AG10803 (cell line): ENCODE measurements at places on chromosomes 13 and 19.

GRCh38 chr19:5680437-5681368 lies at the start of the genes HSD11B1L and MICOS13:
TSS of gene HSD11B1L (plus strand) at chr19:5681027. CDS start at chr19:5684833, 3,806 bp downstream.
TSS of gene MICOS13 (minus strand) at chr19:5680516. CDS start at chr19:5680486, 30 bp downstream.
- DNase-seq = peak; percentile 99

- DNase-seq = no peak
Observed at GRCh38 chr19:447816-448560, 12.8 kb downstream of the SHC2 start.

GRCh38 chr13:110308656-110309359 lies 1.7 kb downstream of the COL4A2 start:
- no peak for DNase-seq

- DNase-seq = peak; percentile 1
Observed at GRCh38 chr13:21749410-21749809, 78.5 kb downstream of the FGF9 start.

DNA sequence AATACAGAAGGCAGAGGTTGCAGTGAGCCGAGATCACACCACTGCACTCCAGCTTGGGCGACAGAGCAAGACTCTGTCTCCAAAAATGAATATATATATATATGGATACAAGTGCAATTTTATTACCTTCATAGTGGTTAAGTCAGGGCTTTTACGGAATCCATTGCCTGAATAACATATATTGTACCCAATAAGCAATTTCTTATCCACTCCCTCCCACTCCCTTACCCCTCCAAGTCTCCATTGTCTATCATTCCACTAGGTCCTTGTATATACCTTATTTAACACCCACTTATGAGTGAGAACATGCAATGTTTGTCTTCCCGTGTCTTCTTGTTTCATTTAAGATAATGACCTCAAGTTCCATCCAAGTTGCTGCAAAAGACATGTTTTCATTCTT lies 48.3 kb upstream of the AKAP11 start:
- no peak for DNase-seq

DNA sequence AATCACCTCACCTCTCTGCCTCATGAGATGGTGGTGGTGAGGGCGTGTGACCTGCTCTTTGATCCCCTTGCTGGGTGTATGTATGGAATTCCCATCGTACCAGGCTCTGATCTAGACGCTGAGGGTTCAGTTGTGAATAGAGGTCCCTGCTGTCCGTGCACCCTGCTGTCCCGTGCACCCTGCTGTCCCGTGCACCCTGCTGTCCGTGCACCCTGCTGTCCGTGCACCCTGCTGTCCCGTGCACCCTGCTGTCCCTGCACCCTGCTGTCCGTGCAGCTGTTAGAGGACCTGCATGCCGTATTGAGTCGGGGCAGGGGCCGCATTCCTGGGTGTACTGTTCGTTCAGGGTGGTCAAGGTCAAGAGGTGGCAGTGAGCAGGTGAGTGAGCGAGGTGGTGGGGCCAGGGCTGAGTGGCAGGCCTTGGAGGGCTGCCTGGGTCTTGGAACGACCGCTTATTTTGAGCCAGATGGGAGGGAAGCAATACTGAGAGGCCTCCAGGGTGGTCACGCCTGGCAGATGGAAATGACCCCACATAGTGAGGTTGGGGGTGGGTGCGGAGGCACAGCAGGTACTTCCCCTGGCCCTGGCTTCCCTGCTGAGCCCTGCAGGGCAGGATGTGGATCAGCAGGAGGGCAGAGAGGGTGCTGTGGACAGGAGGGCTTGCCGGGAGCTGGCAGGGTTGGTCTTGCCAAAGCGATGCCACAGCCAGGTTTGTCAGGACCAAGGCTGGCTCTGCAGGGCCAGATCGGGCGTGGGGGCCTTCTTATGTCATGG lies 4.6 kb upstream of the EPN1 start:
- peak; percentile 9 for DNase-seq

DNA sequence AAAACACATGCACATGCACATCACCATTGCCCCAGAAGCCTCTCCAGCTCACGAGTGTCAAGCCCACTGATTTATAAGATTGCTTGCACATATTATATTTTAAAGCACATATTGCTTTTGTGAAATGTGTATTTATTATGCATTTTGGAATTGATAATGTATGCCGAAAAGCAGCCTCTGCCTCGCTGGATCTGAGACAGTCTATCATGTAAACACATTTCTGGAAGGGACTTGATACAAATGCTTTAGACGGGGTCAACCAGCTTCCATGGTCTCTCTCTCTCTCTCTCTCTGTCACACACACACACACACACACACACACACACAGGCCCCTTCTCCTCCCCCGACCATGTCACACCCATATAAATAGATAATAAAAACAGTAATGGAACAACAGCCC lies 203.8 kb downstream of the TUBA3C start:
- DNase-seq = no peak

DNA sequence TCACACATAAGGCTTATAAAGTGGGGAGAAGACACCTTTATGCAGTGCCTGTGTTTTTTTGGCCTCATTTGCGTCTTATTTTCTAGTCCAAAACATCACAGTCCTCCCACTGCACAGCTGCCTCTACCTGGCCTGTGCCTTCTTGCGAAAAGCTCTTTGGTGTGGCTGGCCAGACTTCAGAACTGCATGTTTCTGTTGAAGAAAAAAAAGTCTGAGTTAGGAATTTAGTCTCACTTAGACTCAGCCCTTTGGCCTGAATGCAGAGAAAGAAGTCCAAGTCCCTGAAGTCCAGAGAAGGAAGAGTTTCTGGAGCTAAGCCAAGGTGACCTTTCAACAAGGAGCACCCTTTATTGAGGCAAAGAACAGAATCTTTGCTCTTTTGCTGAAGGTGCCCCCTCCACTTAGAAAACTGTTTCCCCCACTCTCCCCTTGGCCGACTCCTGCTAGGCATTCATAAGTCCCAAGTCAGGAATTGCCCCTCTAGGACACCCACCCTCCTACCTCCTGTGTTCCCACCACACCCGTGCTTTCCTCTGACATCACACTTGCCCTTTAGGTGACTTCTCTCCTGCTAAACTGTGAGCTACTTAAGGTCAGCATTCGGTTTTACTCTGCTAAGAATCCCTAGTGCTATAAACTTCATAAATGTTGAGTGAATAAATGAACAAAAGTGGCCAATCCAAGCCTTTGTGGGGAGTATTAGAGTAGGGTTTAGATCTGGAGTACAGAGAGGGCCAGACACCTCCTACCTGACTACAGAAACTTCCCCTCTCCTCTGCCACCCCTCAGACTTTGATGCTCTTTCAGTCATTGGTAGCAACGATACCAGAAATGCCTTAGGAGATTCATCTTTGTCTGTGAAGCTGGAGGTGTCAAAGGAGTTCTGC lies 226.8 kb downstream of the LACC1 start:
- no peak for DNase-seq

- DNase-seq = no peak
Observed at GRCh38 chr19:39497701-39497995, 1.1 kb upstream of the DLL3 start.

- no peak for DNase-seq
Observed at GRCh38 chr13:54124700-54125099, 1096.1 kb downstream of the OLFM4 start.

DNA sequence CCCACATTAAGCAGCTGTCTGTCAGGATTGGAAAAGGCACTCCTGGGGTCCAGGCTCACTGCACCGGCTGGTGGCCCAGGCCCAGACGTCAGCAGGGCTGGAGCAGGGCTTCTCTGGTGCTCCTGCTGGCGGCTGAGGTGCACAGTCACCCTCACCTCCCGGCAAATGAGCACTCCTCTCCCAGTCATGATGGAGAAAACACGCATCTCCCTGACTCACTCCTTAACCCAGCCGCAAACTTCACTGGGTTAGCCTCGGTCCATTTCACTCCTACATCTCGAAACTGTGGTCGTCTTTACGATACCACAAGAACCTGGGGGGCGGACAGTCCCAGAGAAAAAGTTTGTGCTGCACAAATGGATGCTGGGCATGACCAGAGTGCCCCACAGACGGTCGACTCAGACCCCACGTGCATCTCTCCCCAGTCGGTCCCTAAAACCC lies 3.3 kb upstream of the RASA3 start:
- no peak for DNase-seq

DNA sequence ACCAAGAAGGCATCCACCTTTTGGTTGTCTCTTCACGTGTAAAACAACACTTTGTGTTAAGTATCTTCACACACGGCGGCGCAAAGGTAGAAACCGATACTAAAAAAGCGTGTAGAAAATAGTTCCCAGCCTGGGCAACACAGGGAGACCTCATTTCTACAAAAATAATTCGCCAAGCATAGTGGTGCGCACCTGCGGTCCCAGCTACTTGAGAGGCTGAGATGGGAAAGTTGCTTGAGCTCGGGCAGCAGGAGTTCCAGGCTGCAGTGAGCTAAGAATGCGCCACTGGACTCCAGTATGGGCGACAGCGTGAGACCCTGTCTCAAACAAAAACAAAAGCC lies 573 bp upstream of the ERCC5 start:
- DNase-seq = no peak
